PC-3 (cell line): ENCODE measurements at places on chromosomes 6 and 20. TPM values are rescaled to one million over a fixed set of nuclear protein-coding genes. Genes with fewer than 3 reads are reported as not detected.
A peak's percentile ranks its signal among the peaks of the same experiment; 100 is the strongest.

The EYS gene
- 0.07 TPM in 1 of 2 replicates, not detected in the other for total RNA-seq

- peak; percentile 57 for DNase-seq
These were observed 15.9 kb upstream of the PCSK2 start for GRCh38 chr20:17210983-17211382.

DNA sequence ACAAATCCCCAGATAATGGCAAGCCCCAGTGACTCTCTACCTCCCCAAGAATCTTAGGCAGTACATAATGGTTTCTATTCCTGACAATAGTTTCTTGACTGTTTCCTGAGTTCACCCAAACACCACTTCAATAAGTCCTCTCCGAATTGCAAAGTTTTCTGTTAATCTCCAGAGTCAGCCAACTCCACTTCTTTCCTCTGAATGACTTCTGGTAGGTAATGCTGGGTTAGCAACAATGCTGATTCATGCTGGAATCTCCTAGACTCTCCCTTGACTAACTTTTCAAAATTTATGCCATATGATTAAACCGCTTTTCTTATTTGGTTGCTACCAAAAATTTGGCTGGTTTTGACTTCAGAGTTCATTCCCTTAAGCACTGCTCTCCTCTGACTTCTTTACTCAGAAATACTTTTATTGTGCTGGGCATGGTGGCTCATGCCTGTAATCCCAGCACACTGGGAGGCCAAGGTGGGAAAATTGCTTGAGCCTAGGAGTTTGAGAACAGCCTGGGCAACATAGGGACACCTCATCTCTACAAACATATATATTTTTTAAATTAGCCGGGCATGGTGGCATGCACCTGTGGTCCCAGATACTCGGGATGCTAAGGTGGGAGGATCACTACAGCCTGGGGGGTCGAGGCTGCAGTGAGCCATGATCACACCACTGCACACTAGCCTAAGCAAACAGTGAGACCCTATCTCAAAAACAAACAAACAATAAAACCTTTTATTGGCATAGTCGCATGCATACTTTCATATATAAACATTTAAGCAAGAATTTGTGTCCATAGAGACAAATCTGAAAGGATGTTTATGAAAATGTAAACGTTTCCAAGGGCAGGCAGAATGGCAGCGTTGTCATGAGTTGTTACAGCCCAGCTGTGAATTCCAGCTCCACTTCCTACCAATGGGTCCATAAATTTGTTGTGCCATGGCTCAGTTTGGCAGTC is 249.3 kb upstream of the PLN start:
- DNase-seq, result no peak

- DNase-seq, result no peak
These were observed 4.3 kb downstream of the ZBTB9 start for GRCh38 chr6:33458676-33459075.

DNA sequence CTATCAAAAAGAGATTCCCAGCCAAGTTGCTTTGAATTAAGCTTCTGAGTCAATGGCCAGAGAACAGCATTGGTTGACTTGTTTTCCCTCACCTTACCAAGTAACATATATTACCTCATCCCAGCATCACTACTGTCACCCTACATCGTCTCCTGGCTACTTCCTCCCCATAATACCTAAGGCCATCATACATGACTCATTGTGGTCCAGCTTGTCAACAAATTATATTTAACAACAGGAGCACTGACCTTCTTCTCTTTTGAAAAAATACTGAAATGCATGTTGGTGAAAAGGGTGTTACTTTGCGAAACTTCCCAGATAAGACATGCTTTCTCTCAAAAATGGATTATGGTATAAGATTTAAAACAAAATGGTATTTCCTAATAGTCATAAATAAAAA is 106.9 kb downstream of the TBX18 start:
- peak; percentile 61 for DNase-seq

DNA sequence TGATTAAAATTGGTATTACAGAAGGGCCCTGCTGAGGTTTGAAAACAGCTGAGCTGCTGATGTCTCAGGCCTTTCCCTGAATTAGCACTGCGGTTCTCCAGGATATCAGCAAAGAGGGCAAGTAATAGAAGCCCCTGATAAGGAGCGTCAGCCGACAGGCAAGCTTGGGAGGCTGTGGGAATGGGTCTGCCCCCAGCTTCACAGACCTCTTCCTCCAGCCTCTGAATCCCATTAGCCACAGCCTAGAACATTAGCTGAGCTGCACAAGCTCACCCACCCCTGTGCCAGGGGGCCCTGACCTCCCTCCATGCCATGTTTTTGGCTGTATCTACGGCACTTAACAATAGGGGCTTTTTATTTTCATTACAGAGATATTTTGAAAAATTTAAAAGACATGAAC is 59.9 kb downstream of the VAPB start:
- DNase-seq, result no peak

The CRISP2 gene
- total RNA-seq, result not detected in 2 replicates

- DNase-seq, result no peak
These were observed 6.4 kb downstream of the FGD2 start for GRCh38 chr6:37011656-37012378.

The EDN1 gene
- total RNA-seq, result 21.9 and 25.6 TPM in 2 replicates

DNA sequence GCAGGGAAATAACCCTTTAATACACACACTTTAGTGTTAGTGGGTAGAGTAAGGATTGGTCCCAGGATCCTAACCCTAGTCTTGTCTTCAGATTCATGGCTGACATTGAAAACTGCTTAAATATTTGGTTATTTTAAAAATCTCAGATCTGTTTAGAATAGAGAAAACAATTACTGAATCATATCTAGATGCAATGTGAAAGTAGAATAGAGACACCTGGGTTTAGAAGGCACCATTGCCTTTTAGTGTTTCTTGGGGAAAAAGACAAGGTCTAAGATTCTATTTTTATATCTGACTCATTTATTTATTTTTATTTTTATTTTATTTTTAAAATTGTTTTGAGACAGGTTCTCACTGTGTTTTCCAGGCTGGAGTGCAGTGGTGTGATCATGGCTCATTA is 6.0 kb downstream of the DDX43 start:
- no peak for DNase-seq

The SAMD10 gene
- 7.4 and 13.4 TPM in 2 replicates for total RNA-seq

GRCh38 chr6:33912195-33912594 is 108.4 kb upstream of the MLN start:
- DNase-seq, result no peak

The FOXF2 gene
- total RNA-seq, result not detected in 2 replicates

DNA sequence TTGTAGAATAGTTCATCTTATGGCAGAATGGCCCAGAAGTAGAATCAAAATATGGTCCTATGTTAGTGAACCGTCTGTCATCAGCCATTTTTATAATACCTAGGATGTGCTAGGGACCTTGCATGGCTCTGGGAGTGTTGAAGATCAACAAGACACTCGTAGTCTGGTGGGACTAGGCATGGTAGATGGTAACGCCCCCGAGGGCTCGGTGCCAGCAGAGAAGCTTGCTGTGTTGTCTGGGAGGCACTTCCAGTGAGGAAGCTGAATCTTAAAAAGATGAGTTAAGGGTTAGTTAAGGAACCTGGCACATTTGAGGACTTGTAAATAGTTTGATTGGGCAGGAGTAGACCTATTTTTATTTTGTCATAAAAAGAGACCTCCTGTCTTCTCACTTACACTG is 82.4 kb downstream of the MAP3K4 start:
- DNase-seq, result no peak

GRCh38 chr6:131250122-131250521 is 114.9 kb downstream of the AKAP7 start:
- DNase-seq, result peak; percentile 45

DNA sequence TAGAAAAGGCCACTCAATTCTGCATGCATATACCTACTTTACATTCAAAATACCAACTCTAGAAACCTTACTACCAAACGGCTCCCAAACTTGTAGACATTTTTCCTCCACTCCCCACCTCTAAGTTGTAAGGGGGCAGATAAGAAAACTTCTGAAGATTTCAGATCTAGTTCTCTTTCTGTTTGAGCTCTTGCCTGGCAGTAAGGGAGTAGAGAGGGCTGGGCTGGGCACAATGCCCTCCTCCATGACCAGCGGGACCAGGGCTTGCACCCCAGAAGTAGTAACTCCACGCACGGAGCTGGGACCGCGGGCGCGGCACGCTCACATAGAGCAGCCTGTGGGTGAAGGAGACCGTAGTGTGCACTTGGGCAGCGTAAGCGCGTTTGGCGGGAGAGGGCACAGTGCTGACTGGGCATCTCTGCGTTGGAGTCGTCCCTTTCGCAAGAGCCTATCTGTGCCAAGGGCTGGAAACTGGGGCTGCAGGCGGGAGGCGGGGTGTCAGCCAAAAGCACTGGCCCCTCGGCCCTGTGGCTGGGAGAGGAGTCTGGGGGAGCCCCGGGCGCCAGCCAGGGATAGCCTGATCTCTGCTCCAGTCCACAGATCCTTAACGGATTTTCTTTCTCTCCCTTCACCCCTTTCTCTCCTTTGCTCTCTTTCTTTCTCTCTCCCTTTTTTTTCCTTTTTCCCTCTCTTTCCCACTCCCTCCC is 32.4 kb downstream of the PHACTR1 start:
- no peak for DNase-seq

GRCh38 chr20:19924255-19924654 is 92.9 kb upstream of the NAA20 start:
- no peak for DNase-seq

DNA sequence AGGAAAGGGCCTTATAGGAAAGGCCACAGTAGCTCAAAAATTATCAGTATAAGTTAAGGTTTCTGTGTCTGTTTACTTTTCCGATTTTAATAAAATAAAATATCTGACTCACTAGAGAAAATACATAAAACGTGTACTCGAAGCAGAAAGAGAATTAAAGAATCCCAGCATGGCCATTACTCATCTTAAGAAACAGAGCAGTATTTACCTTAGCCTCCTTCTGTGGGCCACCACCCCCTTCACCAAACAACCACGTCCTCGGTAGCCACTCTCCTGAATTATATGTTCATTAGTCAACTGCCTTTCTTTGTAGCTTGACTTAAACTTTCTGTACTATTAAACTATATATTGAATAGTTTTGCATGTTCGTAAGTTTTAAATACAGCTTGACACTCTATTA is 72.2 kb upstream of the SPTLC3 start:
- DNase-seq, result peak; percentile 94

The FBXO5 gene
- total RNA-seq, result 11.5 and 16.8 TPM in 2 replicates

GRCh38 chr20:59010321-59010994 is 3.4 kb upstream of the CTSZ start:
- DNase-seq, result peak; percentile 38

DNA sequence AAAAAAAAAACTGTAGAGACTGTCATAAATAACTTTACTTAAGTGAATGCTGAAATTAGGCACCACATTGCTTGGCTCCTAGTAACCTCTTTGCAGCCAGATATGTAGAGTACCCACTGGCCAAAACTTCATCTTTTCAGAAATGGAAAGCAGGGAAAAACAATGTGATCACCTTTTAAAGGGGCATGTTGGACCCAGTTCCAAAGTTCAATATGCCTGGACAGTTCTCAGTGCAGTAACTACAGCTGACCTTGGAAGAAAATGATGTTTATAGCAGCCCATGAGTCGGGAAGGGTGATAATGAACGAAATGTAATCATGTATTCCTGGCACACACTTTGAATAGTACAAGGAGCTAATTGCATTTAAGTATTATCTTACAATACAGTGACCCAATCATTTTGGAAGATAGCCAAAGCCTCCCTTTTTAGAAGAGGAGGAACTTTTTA is 93.6 kb upstream of the TAB2 start:
- no peak for DNase-seq

DNA sequence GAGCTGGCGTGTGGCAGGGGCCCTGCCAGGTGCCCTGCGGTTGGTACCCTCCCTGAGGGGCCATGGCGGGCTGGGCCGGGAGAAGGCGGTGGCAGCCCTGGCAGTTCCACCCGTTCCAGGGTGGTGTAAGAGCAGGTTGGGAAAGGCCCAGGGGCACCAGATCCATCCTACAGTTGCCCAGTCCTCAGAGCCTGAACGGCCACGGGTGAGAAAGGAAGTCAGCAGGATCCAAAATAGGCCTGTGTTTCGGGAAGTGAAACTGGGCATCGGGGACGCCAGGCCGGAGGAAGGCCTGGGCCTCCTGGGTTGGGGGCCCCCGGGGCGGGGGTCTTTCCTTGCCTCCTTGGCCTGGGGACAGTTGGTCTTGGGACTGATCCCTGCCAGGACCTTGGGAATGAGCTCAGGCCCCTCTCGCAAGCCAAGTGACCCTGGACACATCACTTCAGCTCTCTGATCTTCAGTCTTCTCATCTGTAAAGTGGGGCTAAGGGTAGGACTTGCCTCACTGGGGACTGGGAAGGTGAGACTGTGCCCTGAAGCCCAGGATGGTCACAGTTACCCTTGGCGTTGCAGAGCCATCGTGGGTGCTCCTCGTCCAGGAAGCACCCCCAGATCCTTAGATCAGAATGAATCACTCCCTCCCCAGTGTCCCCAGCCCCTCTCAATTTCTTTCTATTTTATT is 18.1 kb upstream of the NOL4L start:
- no peak for DNase-seq

The SRC gene
- 55.6 and 82.1 TPM in 2 replicates for total RNA-seq

DNA sequence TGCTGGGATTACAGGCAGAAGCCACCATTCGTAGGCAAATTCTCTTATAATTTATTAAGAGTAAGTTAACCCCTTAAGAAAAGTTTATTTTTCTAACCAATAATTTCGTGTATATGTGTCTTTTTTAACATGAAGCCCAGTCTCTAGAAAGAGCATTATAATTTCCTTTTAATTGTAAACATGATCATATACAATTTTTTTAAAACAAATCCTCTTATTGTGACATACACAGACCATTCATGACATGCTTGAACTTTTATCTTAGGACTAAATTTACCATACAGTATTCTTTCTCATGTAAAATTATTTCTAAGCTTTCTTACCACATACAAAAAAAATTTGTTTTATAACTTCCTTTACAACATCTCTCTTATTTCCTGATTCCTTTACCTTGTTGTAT is 6.7 kb downstream of the ACOT13 start:
- DNase-seq, result no peak

The OR2B6 gene
- total RNA-seq, result not detected in 2 replicates

DNA sequence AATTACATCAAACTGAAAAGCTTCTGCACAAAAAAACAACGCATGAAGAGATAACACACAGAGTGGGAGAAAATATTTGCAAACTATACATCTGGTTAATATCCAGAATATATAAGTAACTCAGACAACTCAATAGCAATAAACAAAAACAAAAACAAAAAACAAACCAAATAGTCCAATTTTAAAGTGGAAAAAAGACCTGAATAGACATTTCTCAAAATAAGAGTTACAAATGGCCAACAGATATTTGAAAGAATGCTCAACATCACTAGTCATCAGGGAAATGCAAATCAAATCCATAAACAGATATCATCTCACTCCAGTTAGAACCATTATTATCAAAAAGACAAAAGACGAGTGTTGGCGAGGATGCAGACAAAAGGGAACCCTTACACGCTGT is 28.8 kb upstream of the TOP1 start:
- DNase-seq, result no peak

GRCh38 chr6:134873500-134874388 is 76.2 kb downstream of the ALDH8A1 start:
- DNase-seq, result no peak

GRCh38 chr6:72272958-72273357 is 348.9 kb upstream of the KCNQ5 start:
- no peak for DNase-seq

The CFB gene
- total RNA-seq, result 0.86 TPM in 1 of 2 replicates, not detected in the other

The PACRG gene
- total RNA-seq, result not detected in 2 replicates
